ENCODE measurements at places on chromosomes 2 and 18.

- no peak for DNase-seq
Observed at GRCh38 chr18:57146956-57147636, at the start of gene BOD1L2. Gene BOD1L2, plus strand, starts transcription at chr18:57147087. Its CDS starts 226 bp downstream, at chr18:57147313.

GRCh38 chr2:235070063-235070706 lies 118.4 kb downstream of the SH3BP4 start:
- no peak for DNase-seq

- no peak for DNase-seq
Observed at GRCh38 chr2:129004485-129004884, 685.8 kb upstream of the HS6ST1 start.

DNA sequence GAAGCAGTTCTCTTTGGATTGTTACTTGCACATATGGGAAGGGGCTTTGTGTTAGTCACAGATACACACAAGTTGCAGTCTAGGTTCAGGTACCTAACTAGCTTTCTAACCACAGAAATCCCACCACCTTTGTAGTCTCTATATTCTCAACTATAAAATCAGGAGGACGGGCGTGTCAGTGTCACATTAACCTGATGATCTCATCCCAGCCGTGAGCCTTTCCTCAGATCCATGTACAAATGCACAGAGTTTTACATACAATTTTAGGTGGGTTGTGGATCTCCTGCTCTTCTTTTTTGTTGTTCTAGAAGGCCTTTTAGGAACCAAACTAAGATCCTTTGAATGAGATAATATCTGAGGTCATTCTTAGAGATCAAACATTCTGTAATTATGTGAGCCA lies 94.0 kb downstream of the ZNF532 start:
- DNase-seq, result no peak

- no peak for DNase-seq
Observed at GRCh38 chr18:71388148-71388547, 1099.3 kb downstream of the SOCS6 start.

GRCh38 chr18:36454848-36455458 lies 157.4 kb downstream of the FHOD3 start:
- DNase-seq, result no peak

DNA sequence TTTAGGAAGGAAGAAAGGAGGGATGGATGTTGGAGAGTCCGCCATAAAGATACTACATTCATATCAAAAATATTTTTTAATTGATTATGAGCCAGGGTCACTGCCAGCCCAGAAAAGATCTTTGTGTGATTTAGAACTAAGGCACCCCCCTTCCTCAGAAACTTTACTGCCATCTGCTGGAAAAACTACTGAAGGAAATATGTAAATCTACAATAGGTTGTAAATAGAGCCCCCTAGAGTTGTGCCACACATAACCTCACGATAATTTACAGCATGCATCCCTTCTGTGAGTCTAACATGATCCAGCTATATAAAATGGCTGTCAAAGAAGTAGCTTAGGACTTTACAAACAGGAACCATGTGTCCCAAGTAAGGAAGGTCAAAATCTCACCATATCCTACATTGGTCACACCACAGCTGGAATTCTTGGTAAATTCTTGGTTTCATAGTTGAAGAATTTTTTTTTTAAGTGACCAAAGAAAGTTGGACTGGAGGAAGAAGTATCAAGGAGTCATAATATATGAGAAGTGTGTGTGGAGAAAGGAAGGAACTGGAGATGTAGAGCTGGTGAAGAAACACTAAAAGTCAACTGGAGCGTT lies 152.5 kb downstream of the CYP26B1 start:
- no peak for DNase-seq

- DNase-seq, result no peak
Observed at GRCh38 chr2:104595576-104595975, 258.3 kb upstream of the POU3F3 start.

DNA sequence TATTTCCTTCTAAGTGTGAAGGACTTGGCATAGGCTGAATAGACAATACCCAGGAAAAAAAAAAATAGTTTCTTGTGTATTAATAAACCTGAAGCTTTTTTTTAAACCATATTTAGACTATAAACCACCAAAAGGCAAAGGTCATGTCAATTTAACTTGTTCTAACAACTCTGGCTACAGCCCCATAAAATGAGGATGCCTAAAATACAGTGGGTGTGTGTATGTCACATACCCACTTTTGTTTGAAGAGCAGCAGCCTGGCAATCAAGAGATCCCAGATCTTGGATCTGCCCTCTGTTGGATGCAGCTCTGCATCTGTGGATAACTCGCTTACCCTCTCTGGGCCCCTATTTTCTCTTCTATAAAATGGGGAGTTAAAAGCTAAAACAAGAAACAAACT lies 65.4 kb downstream of the SATB2 start:
- DNase-seq, result no peak

DNA sequence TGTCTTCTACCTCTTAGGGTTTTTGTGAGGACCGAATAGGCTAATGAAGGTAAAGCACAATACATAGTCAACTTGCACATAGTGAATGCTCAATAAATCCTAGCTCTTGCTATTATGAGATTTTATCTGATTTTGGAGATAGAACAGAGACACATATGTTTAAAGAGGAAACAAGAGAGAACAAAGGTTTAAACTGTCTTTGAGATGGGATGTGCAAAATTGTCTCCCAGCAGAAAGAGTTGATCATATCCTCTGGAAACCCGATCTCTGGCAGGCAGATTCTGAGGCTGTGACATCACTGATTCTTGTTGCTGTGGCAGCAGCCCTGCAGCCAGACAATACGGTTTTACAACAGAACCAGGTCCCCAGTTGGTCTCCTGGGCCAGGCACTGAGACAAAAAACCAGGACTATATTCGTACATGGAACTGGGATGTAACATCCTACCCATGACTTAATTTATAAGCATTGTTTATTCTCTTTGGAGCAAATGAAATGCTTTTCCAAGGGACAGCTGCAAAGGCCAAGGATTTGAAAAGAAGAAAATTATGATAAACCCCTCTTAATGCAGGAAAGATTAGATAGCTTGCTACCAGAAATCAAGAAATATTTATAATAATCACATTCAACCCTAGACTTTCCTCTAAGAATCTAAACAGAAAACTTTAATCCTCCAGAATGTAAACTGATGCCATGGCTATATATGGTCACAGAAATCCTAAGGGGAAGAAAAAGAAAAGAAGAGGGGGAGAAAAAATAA lies 80.2 kb downstream of the SLC8A1 start:
- peak; percentile 48 for DNase-seq

- DNase-seq, result no peak
Observed at GRCh38 chr2:8551622-8552074, 130.2 kb upstream of the ID2 start.

DNA sequence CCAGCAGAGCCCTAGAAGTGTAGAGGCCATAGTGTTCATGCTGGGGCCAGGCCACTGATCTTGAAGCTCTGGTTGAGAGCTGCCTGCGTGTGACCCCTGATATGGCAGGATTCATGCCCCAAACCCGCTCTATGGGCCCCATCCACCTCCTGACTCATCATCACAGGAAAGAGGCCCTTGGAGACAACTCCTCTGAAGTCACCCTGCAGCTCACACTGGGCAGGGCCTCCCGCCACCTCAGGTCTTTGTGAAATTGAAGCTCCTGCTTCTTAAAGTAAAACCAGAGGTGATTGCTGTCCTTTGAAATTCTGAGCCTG lies 12.0 kb upstream of the TUBB6 start:
- DNase-seq, result peak; percentile 43

DNA sequence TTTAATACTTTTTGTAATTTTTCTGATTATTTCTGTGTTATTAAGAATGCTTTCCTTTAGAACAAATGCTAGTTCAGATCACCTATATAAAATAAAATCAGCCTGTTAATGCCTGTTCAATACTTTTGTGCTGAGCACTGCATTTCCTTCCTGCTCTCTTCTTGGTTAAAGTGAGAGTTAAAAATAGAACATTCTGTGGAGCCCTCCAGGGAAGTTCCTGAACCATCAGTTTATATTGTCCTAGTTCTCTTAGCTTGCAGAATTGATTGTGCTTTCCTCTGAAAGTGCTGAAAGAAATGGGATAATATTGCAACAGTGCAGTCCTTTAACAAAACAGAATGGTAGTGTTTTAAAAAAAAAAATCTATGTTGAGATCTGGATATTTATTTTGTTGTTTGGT lies 74.6 kb upstream of the UBXN4 start:
- no peak for DNase-seq

- DNase-seq, result peak; percentile 94
Observed at GRCh38 chr2:174025271-174026121, 60.3 kb upstream of the SP3 start.

GRCh38 chr18:1999387-1999786 lies 571.9 kb downstream of the METTL4 start:
- DNase-seq, result no peak

DNA sequence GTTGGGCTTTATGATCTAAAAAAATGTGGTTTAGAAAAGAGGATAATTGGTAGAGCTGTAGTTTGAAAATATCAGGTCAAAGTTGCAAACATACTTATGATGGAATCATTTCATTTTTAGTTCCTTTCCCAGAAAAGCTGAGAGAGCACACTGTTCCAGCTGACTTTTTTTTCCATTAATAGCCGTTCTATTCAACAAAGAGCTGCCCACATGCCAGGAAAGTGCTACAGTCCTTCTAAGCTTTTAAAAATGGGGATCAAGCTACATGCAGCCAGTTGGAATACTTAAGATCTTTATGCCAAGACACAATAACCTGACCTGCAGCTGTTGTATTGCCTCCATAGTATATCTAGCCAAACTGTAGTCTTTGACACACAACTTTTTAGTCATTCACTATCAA lies 111.5 kb downstream of the GALNT3 start:
- no peak for DNase-seq

- DNase-seq, result no peak
Observed at GRCh38 chr2:96090196-96090926, 26.0 kb downstream of the ADRA2B start.

GRCh38 chr2:111659361-111660333 lies 224.3 kb downstream of the ANAPC1 start:
- DNase-seq, result peak; percentile 87

- DNase-seq, result no peak
Observed at GRCh38 chr2:62185475-62186155, 10.3 kb upstream of the B3GNT2 start.

- peak; percentile 65 for DNase-seq
Observed at GRCh38 chr2:240925191-240925567, 19.0 kb downstream of the CROCC2 start.

GRCh38 chr2:140714586-140714985 lies 1416.2 kb downstream of the LRP1B start:
- no peak for DNase-seq

GRCh38 chr2:63855418-63856302 lies 14.0 kb downstream of the UGP2 start:
- DNase-seq, result no peak

- no peak for DNase-seq
Observed at GRCh38 chr2:171688129-171688465, 828 bp downstream of the DYNC1I2 start.

- DNase-seq, result no peak
Observed at GRCh38 chr2:204226305-204226880, 289.8 kb downstream of the ICOS start.

GRCh38 chr2:88810488-88810887 lies 119.0 kb downstream of the RPIA start:
- no peak for DNase-seq

- DNase-seq, result no peak
Observed at GRCh38 chr2:32272279-32272678, 5.4 kb upstream of the YIPF4 start.

DNA sequence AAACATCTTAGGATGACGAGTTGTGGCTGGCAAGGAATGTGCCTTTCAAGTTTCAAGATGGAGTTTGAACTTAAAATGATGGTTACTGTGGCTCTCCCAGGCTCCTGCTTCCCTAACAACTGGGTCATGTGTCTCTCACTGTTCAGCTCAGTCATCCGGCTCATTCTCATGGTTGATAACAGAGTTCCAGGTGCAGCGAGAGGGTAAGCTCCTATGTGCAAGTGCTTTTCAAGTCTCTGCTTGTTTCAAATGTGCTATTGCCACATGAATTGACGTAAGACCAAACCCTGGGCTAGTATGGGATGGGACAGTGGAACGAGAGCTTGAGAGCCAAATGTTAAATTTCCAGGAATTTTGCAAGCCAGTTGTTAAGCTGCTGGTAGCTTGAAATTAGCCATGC lies 19.5 kb upstream of the PUM2 start:
- DNase-seq, result no peak

GRCh38 chr2:144217853-144218633 lies 301.9 kb downstream of the ZEB2 start:
- DNase-seq, result no peak

DNA sequence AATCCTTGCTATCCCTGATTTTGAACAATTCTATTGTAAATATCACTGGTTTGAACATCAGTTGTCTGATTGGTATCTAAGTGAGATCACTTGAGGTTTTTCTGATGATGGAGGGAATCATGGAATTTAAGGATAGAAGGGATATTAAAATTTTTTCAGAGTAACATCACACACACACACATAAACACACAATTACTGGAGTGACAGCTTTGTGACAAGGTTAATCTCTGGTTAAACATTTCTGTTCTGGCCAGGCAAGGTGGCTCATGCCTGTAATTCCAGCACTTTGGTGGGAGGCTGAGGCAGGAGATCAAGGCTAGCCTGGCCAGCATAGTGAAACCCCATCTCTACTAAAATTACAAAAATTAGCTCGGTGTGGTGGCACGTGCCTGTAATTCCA lies 85.3 kb downstream of the SOCS6 start:
- DNase-seq, result no peak

DNA sequence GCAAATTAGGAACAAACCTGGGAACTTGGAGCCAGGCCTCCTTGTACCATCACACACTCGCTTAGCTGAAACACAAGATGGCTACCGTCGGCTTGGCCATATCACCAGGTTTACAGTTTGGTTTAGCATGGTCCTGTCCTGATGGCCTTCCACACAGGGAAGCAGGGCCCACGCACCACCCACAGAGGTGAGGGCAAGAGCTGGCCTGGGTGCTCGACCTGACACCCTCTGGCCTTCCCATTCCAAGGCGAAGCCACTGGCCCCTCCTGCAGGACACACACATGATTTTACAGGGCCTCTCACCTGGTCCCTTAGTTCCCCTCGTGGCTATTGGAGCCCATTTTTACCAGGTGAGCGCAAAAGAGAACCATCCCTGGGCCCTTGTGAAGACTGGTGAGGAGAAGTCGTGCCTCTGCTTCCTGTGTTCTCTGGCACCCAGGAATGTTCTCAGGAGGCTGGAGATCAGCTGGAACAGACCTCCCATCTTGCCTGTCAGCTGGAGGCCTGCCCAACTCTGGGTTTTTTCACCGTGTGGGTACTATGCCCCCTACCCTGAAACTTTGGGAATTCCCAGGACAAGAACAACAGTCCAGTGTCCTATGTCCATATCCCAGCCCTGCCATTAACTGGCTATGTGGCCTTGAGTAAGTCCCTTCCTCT lies 53.0 kb upstream of the FOSL2 start:
- peak; percentile 67 for DNase-seq

DNA sequence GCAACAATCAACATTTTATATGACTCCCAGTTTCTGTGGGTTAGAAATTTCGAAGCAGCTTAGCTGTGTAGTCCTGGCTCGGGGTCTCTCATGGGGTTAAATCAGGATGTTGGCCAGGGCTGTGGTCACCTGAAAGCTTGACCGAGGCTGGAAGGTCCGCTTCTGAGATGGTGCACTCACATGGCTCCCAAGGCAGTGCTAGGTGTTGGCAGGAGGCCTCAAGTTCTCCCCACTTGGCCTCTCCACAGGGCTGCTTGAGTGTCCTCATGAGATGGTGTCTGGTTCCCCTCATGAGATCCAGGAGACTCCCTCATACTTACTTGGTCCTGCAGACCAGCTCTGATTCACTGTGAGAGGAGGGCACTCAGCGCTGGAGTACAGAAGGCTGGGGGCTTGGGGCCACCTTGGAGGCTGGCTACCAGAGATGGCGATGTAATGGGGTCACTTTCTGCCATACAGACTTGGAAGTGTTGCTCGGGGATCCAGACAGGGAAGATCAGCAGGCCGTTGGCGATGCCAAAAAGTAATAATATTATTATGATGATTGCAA lies 98.8 kb downstream of the INHBB start:
- DNase-seq, result no peak

GRCh38 chr2:191385416-191386160 lies 140.4 kb downstream of the MYO1B start:
- DNase-seq, result no peak
